Activated CD8-positive, alpha-beta T cell treated with anti-CD3 and anti-CD28 coated beads, Interleukin-2, amount 10 ng/mL, durations not matched to agents 7 days and 5 days (primary cell): ENCODE measurements at places on chromosomes 1 and 21. TPM values are rescaled to one million over a fixed set of nuclear protein-coding genes. Genes with fewer than 3 reads are reported as not detected.

GRCh38 chr1:17245816-17246325 lies 3.0 kb upstream of the PADI3 start:
- no peak for DNase-seq

GRCh38 chr1:43034778-43035177 lies 76.1 kb upstream of the SLC2A1 start:
- DNase-seq, result peak; percentile 25

DNA sequence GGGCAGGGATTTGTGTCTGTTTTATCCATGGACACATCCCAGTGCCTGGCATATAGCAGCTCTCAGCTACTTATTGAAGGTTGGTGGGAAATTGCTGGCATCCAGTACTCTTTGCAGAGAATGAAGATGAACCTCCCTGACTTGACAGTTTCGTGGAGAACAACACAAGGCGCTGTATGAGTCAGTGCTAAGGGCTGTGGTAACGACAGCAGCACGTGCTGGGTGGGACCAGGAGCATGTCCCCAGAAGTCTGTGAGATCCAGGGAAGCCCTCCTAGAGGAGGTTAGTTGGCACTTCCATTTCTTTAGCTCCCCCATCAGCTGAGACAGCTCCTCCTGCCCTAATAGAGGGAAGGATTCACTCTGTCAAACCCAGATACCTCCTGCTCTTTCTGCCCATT lies 25.9 kb upstream of the IL19 start:
- DNase-seq, result peak; percentile 40

Gene TIAM1
- 46.9 TPM for total RNA-seq

DNA sequence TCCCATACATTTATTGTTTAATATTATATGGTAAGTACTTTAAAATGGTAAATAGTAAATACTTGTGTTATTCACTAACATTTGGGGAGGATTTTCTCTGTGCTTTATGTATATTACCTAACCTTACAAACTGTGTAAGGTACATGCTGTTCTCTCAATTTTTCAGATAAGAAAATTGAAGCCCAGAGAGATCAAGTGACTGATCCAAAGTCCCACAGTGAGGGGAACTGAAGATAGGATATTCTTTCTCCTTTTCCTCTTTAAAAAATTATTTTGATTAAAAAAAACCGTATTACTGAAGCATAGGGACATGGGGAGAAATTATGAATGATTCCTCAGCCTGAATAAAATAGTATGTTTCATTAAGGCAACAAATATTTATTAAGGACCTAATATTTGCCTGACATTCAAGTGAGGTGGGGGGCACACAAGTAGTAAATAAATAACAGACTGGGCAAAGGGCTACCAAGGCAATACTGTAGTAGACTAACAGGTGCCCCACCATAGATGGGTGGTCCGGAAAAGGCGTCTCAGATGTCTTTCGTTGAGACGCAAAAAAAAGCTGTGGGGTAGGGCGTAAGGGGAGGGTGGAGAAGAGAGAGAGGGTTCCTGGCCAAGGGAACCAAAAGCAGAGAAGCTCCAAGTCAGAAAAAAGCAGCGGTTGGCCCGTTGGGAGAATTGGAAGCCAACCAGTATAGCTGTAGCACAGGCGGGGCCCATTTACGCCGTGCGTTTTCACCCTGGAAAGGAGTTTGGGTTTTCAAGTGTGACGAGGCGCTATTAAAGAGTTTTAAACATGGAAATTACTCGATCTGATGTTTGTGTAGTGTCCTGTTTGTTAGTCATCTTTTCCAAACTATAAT lies 944 bp upstream of the AGO3 start:
- peak; percentile 61 for DNase-seq
